ENCODE measurements at places on chromosomes 12 and 14. TPM values are rescaled to one million over a fixed set of nuclear protein-coding genes. Genes with fewer than 3 reads are reported as not detected.
A peak's percentile ranks its signal among the peaks of the same experiment; 100 is the strongest.

GRCh38 chr14:76613616-76614015 is 147.7 kb upstream of the VASH1 start:
- no peaks in the 10 kb centered on the region for H3K4me1 ChIP-seq
- H3K27ac ChIP-seq, result no peak overlapping the region
- H3K4me3 ChIP-seq, result no peak overlapping the region
- H3K27me3 ChIP-seq, result peaks cover 25% of the 10 kb centered on the region
- no peaks in the 10 kb centered on the region for H3K36me3 ChIP-seq

The ATG101 gene
- 20.1 TPM for polyA plus RNA-seq

The FAM222A gene
- polyA plus RNA-seq, result not detected

The NOVA1 gene
- not detected for polyA plus RNA-seq

- H3K27ac ChIP-seq, result peak overlapping the region; percentile 87
- DNase-seq, result no peak
- H3K4me1 ChIP-seq, result peaks cover 17% of the 10 kb centered on the region
These were observed 387.5 kb downstream of the BCAT1 start for GRCh38 chr12:24561411-24561871.

The HOXC12 gene
- not detected for polyA plus RNA-seq
